NCI-H1048 (cell line): ENCODE measurements at places on chromosomes 5 and 9.
A peak's percentile ranks its signal among the peaks of the same experiment; 100 is the strongest.

DNA sequence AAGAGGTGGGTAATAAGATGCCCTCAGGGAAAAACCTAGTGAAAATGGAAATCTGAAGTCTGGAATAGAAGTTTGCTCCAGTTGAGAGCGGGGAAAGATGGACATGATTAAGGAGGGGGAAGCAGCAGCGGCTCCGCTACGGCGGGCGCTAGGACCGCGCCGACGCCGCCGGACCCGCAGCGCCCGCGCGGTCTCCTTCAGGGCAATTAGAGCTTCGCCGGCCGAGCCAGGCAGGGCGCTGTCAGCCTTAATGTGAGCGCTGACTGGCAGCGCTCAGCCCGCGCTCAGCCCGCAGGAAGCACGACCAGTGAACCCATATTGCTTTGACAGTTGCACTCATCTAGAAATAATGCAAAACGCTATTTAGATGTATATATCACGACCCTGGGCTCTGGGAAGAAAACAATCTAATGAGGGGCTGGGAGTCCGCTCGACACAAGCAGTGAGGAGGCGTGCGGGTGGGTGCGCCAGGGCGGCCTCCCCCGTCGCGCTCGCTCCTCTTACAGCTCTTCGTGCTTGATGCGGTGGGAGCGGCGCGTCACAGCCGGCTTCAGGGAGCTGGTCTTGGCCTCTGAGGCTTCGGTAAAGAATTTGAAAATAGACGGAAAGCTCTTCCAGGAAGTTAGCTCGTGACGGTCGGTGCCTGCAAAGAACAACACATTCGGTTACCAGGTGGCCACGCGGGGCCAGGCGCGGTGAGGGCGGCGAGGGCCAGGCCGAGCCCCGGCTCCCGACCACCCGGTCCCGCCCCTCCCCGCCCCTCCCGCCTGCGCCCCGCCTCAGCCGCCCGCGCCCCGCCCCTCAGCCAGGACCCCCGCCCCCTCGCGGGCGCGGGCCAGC lies 37.7 kb downstream of the NR2F1 start:
- peak; percentile 48 for DNase-seq

DNA sequence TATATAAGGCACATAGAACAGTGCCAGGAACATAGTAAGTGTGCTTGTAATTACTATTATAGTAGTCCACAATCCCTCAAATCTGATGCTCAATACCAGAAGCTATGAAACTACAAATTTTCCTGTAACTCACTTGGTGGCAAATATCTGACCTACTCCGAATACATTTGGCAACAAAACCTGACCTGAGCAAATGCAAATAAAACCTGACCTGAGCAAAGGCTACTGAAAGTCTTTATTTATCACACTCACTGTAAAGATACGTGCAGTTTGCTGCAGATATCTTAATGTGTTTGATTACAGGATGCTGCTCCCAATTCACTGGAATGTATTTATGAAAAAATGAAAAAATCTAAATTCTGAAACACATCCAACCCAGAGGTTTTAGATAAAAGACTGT lies 7.1 kb downstream of the MEGF9 start:
- DNase-seq = no peak

- no peak for DNase-seq
Measured at GRCh38 chr9:120390637-120391190, 189.3 kb downstream of the CDK5RAP2 start.

DNA sequence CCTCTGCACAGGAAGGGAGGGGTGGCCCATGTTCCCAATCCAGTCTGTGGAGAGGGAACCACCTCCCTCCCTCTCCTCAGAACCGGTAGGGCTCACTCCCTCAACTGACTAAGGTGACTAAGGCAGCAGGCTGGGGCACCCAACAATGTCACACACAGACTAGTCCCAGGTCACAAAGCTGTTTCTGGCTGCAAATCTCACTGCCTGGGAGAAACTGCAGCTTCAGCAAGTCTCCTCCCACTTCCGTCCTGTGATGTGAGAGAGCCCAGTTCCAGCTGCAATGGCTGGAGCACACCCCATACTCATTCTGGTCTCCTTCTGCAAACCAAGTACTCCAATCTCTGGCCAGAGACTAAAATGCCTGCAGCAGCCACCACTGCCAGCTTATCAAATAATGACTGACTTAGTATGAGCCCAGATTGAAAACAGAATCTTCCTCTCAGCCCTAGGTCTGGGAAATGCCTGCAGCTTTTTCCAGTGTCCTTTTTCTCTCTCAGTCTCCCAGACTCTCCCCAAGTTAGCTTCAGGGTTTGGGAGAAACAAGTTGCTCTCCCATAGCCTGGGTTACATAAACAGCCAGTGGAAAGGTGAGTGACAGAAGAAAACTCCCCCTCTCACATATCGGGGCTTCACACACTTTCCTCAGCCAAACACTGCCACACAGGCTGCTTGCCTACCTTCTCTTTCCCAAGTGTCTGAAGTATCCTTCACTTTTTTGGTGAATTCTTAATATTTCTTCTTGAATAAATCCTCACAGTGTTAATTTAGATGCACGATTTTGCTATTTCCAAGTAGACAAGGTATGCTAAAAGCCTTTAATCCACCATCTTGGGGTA lies 247.4 kb upstream of the RASA1 start:
- DNase-seq = no peak

- no peak for DNase-seq
Measured at GRCh38 chr5:181260720-181261319, at the start of gene TRIM52. TRIM52 (minus strand) TSS chr5:181261143; CDS start chr5:181260813, 330 bp downstream.

- no peak for DNase-seq
Measured at GRCh38 chr5:176731506-176732160, 78.7 kb upstream of the UNC5A start.

GRCh38 chr5:142816531-142817430 lies 46.6 kb downstream of the ARHGAP26 start:
- DNase-seq = no peak

GRCh38 chr9:134538856-134539566 lies 102.6 kb upstream of the COL5A1 start:
- DNase-seq = no peak

DNA sequence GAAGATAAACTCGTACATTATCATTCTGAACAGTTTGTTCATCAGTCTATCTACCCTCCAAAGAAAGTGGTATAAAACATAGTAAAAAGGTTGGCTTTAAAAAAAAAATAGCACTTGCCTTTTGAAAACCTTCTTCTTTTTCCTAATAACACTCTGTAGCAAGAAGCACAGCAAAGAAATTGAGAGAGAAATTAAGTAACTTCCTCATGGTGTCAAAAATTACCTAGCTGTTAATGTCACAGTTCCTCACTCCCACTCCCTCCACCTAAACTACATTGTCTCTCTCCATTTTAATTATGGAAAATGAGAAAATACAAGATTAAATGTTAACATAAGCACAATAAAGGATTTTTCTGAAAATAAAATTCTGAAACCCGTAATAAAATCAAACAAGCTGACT lies 72.2 kb downstream of the CERT1 start:
- DNase-seq = no peak

DNA sequence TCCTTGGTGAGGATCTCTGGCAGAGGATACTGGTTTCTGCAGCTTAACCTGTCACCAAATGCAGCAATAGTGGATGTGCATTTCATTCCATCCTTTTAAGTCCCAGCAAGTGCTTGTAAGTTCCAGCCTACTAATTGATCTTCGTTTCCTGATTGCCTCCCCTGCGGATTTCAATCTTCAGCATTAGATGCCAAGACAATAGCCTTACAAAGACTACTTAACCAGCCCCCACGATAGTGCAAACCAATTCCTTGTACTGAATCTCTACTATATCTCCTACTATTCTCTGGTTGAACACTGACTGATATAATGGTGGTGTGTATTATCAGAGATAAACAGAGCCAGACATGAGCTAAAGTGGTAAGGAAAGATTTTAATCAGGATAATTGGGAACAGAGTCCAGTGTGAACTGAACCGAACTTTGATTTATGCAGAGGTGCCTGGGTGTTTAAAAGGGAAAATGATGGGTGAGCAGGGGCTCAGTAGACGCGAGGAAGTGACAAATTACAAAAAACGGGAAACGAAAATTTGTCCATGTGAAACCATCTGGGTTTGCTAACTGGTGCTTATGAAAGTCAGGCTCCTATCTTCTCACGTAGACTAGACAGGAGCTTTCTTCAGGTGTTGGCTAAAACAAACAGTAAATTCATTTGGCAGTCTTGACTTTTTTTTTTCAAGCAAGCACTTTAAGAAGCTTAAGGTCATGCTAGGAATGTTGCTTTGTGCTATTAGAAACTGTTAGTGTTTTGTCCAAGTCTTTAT lies 106.9 kb upstream of the ST8SIA4 start:
- no peak for DNase-seq

DNA sequence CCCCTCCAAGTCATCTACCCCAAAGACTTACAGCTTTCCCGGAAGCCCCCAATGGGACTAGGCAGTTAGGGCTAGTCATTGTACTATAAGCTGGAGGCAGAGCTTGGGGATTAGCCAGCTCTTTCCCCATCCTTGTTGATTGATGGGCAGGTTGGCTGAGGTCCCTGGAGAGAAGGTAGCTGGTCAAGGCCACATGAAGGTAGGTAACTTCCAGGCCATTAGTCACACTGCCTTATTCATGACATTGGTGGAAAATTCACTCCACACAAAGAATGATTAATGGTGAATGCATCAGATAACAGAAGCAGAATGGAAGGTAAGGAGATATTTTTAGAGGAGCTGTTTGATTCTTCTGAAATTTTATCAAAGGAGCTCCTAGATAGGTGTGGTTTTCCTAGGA lies 49.5 kb upstream of the TGFBR1 start:
- no peak for DNase-seq

DNA sequence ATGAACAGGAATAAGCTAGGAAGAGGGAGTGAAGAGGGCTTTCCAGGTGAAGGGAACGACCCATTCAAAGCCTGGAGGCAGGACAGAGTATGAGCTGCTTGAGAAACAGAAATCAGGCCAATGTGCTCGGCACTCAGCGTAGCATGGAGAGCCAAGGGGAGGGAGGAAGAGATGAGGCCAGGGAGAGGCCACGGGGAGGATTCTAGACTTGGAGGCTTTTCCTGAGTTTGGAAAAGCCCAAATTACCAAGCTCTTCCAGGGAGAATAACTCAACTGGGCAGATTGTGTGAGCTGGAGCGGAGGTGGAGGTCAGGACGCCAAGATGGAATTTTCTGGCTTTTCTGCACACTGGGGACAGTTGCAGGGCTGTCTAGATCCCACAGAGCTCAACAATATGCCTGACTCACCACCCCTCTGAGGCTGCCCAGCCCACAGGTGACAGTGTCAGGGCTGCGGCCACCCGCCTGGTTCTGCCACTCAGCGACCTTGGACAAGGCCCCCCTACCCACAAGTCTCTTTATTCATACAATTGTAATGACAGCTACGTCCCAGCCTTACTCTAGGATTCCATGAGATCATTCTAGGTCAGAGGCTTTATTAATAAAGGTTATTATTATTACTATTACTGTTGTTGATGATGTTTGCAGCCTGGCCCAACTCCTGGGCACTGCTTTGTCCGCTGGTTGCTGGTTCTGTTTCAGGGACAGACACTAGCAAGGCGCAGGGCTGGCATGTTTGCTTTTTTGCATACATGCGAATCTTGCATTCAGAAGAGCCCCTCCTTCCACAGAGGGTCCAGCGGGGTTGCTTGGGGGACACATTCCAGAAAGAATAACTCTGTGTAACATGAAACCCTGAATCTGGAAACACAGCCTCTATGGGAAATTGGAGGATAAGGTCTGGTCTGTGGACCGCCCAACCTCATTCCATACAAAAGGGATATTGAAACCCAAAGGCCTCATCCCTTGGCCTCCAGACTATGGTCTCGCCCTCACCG lies 9.4 kb upstream of the LMX1B start:
- DNase-seq = no peak
